Stimulated activated CD4-positive, alpha-beta T cell treated with anti-CD3 and anti-CD28 coated beads, Interleukin-4, amount 100 ng/mL, for 1 hour (primary cell): ENCODE measurements at places on chromosomes 4 and X.

DNA sequence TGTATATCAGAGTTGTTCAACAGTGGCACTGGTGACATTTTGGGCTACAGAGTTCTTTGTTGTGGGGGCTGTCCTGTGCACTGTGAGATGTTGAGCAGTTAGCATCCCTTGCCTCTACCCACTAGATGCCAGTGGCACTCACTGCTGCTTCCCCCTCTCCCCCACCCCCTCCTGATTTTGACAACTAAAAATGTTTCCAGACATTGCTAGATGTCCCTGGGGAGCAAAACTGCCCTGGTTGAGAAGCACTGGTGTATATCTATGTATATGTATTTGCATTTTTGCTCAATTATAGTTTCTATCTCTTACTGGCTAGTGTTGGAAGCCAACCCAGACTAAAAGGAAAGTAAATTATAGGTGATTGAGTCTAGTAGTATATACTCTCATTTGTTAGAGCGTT is 2.4 kb downstream of the TMEM131L start:
- DNase-seq, result no peak

DNA sequence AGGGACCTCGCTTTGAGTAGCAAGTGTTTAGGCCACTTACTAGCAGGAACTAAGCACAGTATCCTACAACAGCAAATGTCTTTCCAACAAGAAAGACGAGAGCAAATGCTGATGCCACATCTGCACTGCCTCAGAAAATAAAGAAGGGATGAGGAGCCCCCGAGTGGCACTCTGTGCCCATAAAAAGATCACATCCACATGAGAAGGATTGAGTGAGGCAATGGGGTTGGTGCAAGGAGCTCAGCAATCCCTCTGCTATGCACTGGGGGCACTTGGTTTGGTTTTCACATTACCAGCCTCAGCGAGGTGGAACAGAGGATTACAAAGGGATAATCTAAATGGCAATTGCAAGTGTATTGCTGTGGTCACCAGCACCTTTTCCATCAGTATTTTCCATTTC is 252.8 kb upstream of the SLC7A11 start:
- DNase-seq, result no peak

DNA sequence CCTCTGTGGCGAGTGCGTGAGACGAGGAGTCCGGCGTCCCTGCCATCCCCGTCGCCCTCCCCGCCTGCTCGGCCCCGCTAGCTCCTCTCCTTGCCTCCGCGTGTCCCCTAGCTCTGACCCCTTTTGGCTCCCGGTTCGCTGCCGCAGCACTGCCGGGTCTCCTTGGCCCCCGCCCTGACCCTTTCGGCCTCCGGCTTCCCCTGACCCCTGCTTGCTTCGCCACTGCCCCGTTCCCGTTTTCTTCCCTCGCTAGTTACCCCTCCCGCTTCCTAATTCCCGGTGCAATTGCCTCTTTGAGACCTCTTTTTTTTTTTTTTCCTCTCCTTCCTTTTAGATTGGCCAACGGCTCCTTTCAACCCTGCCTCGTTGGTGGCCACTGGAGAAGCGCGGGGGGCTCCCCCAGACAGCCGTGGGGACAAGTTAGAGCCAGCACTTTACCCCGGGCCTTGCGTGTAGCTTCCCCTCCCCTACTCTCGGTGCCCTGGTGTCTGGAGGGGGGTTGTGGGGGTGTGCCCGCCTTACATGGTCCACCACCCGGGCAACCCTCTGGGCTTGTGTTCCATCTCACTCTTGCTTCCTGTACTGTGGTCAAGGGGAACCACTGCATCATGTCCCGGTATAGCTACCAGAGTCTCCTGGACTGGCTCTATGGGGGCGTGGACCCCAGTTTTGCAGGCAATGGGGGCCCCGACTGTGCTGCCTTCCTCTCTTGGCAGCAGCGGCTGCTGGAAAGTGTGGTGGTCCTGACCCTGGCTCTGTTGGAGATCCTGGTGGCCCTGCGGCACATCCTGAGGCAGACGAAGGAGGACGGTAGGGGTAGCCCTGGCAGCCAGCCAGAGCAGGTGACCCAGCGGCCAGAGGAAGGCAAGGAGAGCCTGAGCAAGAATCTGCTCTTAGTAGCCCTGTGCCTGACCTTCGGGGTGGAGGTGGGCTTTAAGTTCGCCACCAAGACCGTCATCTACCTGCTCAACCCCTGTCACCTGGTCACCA is 548 bp downstream of the TMEM164 start:
- no peak for DNase-seq

DNA sequence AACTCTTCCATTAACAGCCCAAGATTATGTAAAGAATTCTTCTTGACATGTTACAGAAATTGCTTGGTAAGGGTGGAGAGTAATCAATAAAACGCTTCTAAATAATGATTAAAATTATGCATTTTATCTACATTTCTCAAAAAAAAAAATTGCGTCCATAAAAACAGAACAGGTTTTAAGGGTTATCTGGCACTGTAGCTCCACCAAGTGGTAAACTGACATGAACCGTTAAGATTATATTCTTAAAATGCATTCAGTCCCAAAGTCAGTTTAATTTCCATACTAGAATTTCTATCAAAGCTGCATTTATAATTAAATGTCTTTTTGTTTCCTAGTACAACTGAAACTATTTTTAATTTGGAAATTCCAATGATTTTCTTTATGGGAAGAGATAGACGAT is 214.0 kb upstream of the UGT8 start:
- no peak for DNase-seq

- no peak for DNase-seq
Measured at GRCh38 chrX:119375561-119375960, 23.6 kb upstream of the SLC25A43 start.

GRCh38 chr4:17528551-17529165 is 13.7 kb downstream of the CLRN2 start:
- DNase-seq, result no peak
